NCI-H1092 (cell line): ENCODE measurements at places on chromosomes 7 and 10.

GRCh38 chr7:151897951-151898686, 21.2 kb upstream of the PRKAG2 start:
- no peak for DNase-seq

DNA sequence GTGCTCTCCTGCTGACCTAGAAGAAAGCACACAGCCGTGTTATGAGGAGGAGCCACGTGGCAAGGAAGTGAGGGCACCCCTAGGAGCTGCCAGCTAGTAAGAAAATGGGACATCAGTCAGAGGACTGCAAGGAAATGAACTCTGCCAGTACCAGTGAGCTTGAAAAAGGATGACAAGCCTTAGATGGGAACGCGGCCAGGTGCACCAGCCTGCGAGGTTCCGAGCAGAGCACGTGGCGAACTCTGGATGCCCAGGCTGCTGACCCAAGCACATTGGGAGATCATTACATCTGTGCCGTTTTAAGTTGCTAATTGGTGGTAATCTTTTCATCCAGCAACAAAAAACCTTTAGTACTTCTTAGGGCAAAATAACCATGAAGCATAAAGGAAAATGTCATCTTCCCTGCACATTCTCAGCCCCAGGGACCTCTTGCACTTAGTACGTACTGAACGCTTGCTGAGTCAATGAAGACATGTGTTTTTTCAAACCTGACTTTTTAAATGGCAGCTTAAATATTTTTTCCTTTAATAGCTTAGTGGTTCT, 69.4 kb downstream of the AMZ1 start:
- peak; percentile 17 for DNase-seq

DNA sequence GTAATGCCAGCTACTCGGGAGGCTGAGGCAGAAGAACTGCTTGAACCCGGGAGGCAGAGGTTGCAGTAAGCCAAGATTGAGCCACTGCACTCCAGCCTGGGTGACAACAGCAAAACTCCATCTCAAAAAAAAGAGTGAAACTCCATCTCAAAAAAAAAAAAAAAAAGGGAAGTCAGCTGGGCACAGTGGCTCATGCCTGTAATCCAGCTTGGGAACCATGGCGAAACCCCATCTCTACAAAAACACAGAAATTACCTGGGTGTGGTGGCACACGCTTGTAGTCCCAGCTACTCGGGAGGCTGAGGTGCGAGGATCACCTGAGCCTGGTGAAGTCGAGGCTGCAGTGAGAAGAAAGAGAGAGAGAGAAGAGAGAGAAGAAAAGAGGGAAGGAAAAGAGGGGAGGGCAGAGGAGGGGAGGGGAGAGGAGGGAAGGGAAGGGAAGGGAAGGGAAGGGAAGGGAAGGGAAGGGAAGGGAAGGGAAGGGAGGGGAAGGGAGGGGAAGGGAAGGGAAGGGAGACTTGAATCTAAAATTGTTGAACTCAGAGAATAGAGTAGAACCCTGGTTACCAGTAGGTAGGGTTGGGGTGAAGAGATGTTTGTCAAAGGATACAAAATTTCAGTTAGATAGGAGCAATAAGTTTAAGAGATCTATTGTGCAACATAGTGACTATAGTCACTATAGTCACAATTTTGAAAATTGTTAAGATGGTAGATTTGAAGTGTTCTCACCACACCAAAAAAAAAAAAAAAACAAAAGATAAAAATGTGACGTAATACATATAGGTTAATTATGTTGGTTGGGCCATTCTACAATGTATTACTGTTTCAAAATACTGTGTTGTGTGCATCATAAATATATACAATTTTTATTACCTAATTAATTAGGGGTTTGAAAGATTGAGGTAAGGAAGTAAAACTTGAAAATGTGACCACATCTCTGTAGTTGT, 2.5 kb downstream of the SLC16A9 start:
- no peak for DNase-seq

DNA sequence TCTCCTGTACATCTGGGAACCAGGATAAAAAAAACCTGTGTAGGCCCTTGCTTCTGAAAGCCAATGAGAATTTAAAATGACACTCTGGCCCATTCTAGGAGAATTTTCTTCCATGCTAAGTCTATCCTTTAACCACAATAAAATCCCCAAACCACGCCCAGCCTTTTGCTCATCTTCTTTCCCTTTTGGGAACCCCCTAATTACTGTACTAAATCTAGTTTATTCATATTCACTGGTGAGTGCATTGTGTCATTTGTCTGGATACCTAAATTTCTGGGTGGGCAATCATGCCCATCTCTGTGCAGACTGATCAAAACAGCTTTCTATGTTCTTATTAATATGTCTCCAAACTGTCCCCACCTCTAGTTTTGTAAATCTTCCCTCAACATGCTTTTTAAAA, 11.7 kb upstream of the CDK14 start:
- no peak for DNase-seq

DNA sequence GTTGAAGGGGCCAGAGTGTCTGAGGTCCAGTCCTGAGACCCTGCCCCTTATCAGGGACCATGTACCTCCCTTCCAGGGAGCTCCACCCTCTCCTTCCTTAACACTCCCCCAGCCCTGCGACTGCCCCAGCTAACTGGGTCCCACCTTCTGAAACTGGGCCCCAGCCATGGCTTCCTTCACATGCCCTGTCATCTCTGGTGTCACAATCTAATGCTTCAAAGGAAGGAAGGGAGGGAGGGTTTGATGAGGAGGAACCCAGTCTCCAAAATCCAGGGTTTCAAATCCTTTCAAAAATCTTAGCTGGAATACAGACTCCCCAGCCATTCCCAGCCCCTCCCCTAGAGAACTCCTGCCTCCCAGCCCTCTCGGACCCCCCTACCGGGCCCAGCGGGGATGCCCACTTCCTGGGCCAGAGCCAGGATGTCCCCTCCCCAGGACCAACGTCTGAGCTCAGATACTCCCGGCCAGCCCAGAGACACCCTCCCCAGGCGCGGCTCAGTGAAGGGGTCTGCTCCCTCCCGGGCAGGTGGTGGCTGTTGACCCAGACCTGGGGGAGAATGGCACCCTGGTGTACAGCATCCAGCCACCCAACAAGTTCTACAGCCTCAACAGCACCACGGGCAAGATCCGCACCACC, 18.0 kb downstream of the C10orf105 start:
- DNase-seq, result no peak

DNA sequence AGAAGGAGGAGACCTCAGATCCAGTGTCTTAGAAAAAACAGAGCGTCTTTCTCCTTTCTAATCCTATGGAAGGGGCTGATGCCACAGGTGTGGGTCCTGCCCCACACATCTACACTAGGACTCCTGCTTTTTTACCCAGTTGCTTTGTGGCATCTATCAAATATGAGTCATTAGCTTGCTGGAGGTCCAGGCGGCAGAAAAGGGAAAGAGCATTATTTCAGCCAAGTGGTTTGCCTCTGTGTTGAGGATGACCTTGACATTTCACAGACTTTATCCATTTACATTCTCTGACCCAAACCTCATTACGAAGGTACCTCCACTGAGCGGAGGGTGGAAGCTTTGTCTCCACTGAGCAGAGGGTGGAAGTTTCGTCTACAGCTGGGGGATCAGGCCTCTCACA, 308.4 kb upstream of the KLF6 start:
- no peak for DNase-seq

GRCh38 chr7:29190349-29191045, 4.1 kb upstream of the CHN2 start:
- peak; percentile 22 for DNase-seq

DNA sequence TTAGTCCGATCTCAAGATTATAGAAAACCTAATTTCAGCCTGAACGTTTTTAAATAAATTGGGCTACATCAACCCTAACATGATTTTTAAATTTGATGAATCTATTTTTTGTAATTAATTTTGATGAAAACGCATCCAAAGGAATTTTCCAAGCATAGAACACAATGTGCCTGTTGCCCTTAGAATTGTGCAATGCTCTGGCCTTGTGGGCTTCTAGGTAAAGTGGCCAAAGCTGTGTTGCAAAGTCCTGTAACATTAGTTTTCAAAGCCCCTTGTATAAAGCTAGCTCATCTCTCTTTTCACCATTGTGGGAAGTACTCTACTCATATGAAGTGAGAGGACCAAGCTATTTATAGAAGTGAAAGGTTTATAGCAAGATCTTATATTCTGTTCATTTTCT, 138.4 kb upstream of the PRPS1L1 start:
- DNase-seq, result no peak

DNA sequence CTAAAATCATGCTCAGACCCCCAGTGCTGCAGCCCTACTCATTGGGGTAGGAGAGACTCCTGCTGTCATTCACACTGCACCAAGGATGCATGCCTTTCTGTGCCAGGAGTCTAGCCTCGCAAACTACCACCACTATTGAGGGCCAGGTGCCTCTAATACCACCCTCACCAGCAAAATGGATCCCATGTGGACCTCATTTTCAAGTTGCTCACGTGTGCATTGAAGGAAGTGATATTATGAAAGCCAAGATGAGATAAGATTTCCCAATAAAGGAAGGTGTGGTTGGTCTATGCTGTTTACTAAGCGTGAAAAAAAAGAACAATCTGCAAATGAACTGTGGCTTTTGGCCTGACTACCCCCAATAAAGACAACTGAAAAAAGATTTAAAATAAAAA, 7.2 kb upstream of the LAMTOR4 start:
- no peak for DNase-seq

- DNase-seq, result no peak
Measured at GRCh38 chr7:2289621-2290020, 24.6 kb downstream of the SNX8 start.

GRCh38 chr7:121019018-121019417, 30.5 kb downstream of the CPED1 start:
- no peak for DNase-seq

DNA sequence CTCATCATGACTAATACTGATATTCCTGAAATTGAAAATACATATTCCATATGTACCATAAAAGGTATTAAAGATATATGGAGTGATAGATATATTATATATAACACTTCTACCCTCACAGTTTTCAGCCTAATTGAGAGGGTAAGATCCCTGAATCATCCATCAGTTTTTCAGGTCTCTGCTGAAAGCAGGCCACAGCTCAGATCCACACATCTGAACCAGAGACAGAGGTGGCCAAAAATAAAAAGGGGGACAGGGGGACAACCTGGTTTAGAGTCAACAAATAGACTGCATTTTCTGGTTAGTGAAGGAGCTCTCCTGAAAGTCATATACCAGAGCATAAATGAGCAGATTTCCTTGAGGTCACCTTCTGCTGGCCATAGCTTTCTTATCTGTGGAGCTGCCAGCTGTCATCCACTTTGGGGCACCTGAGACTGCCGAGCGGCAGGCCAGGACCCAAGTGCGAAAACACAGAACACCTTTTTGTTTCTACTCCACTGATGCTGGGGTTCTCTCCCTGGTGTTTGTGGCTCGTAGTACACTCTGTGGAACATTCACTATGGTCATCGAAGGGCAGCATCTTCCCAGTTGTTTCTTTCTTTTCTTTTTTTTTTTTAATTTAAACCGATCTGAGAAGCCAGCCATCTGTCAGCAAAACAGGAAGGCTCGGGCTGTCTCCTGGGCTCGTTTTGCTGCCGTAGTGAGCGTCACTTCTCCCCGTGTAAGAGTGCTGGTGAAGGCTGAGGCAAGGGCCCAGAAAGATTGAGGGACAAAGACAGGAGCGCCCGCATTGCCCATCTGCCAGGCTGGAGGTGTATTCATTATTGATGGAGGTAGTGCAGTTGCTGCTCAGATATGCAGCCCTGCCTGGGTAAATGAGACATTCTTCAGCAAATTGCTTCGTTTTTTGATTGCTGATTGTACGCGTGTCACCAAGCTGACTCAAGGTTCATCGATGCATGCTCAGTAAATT, 13.5 kb downstream of the IKZF1 start:
- DNase-seq, result no peak

DNA sequence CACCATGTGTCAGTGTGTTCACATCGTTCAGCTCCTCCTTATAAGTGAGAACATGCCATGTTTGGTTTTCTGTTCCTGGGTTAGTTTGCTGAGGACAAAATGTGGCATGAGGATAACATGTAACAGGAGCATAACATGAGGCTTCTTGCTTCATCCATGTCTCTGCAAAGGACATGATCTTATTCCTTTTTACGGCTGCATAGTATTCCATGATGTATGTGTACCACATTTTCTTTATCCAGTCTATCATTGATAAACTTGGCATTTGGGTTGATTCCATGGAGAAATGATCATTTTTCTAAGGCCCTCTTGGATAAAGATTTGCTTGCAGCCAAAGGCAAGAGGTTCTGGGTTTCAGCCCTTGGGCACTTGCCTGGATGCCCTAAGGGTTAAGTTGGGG, 128.5 kb upstream of the ZEB1 start:
- no peak for DNase-seq

DNA sequence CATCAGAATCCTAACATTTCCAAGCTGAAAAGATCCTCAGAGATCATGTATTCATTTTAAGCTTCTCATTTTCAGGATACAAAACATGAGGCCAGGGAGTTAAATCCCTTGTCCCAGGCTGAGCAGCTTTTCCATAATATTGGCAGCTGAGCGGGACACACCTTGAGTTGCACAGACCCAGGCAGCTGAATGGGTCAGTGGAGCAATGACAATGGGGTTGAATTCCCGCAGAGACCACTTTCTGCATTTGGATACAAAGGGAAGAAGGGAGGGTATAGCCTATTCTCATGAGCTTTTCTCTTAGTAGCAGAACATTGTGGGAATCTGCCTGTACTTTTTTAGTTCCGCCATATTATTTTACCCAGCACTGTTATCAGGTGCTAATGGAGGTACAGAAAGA, 49.5 kb downstream of the PRR15 start:
- DNase-seq, result no peak

DNA sequence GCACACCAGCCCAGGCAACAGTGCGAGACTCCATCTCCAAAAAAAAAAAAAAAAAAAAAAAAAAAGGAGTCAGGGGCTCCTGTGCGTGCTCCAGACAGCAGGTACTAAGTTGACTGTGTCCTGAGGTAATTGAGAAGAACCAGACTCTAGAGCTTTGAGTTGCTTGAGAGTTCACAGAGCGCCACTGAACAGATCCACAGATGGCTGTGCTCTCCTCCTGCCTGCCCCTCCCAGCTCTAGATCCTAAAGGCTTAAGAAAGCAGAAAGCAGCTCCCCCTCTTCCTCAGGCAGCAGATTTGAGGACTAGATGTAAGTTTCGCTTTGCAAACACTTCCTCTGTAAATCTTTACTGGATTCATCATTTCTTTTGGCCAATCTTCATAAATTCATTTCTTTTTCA, 38.7 kb downstream of the SHH start:
- DNase-seq, result no peak

GRCh38 chr7:45897042-45897690, 8.9 kb downstream of the IGFBP1 start:
- DNase-seq, result no peak

GRCh38 chr7:129797214-129797789, 155.5 kb downstream of the UBE2H start:
- DNase-seq, result no peak

GRCh38 chr7:157041514-157042277, 31.2 kb upstream of the MNX1 start:
- no peak for DNase-seq

- no peak for DNase-seq
Measured at GRCh38 chr7:47093320-47094234, 488.3 kb downstream of the TNS3 start.
